ENCODE measurements at places on chromosomes 4 and X.

- no peak for DNase-seq
Observed at GRCh38 chr4:83180431-83180968, 66.0 kb upstream of the PLAC8 start.

- no peak for DNase-seq
Observed at GRCh38 chr4:100657187-100657586, 139.4 kb upstream of the EMCN start.

DNA sequence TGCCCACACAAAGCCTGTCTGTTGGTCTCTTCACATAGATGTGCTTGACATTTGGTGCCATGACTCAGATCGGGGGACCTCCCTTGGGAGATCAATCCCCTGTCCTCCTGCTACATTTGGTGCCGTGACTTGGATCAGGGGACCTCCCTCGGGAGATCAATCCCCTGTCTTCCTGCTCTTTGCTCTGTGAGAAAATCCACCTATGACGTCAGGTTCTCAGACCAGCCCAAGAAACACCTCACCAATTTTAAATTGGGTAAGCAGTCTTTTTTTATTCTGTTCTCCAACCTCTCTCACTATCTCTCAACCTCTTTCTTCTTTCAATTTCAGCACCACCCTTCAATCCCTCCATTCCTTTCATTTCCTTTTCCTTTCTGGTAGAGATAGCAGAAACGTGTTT lies 159.6 kb upstream of the AGTR2 start:
- DNase-seq: no peak

- no peak for DNase-seq
Observed at GRCh38 chr4:63922146-63922545, 487.1 kb downstream of the TECRL start.

DNA sequence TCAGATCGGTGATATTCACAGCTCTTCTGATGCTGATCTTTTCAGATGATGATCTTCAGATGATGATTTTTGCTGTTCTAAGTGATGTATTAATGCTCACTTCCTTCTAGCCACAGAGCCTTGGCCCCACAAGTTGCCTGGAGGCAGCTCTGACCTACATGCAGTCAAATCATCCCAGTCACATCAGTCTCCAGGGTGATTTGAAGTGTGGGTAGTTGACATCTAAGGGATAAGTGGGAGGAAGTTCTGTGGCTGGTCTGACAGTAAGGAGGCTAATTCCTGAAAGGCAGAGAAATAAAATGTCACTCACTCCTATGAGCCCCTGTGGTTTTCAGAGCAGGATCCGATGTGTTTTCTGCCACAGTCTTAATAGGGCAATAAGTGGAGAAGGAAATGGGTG lies 79.8 kb upstream of the RPL34 start:
- no peak for DNase-seq

DNA sequence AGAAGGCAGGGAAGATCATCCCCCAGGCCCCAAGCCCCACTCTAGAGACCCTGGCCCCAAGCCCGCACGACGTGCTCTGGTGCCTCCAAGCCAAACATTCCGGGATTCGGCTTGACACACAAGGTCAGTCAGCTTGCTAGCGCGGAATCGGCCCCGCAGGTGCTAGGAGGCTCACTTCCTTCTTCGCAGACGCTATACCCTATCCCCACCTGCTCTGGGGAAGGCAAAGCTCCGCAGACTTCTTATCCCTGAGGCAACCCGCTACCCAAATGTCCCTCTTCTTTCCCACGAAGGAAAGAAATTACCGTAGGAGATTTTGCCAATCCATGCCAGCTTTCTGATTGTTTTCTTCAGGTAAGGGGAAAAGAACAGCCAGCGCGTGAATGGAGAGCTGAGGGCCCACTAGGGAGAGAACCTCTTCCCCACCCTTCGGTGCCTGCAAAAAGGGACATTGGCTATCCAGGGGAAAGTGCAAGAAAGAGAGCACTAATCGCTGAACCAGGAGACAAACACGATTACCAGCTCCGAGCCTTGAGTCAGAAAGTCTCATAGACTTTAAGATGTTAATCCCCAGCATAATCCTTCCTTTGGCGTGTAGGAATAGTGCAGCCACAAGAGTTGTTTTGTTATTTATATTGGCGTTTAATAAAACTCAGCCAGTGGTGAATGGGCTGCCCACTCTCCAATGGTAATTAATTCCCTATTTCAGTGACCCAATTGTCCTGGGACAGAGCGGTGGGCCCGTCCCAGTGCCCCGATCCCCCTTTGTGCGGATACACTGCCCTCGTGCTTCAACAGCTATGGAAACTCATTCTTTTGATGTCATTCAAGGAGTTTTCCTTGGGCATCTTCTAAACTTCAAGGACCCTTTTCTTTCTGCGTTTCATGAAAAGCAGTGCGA lies 5.4 kb upstream of the NEUROG2 start:
- DNase-seq: no peak

GRCh38 chrX:19183761-19184477 lies 61.7 kb upstream of the ADGRG2 start:
- no peak for DNase-seq

GRCh38 chr4:99754756-99755155 lies 61.9 kb upstream of the DAPP1 start:
- peak; percentile 19 for DNase-seq

DNA sequence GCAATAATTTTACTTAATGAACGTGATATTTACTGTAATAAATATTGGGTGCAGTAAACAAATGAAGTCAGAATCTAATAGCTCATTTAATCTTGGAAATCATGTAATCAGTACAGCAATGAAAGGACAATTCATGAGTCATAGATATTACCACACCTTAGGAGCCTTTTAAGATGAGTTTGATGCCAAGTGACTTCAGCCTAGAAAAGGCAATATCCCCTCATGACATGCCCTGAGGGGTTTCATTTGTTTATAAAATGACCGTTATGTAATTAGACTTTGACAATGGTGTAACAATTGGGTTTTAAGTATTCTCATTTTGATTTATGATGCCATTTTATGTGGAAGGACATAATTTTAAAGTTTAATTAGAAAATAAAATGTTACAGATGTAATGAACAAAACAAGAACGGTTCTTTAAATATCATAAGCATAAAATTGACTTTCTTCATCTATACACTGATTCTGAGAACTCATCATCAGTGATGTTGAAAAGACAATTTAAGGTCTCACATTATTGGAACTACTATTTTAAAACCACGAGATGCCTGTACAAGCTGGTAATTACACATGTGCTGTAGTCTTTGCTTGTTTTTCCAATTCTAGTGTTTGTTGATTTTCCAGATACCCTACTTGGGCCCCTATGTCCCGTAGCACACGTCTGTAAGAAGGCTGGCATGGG lies 5.0 kb downstream of the FGF2 start:
- no peak for DNase-seq

GRCh38 chr4:102862747-102863146 lies 6.0 kb upstream of the CISD2 start:
- no peak for DNase-seq

DNA sequence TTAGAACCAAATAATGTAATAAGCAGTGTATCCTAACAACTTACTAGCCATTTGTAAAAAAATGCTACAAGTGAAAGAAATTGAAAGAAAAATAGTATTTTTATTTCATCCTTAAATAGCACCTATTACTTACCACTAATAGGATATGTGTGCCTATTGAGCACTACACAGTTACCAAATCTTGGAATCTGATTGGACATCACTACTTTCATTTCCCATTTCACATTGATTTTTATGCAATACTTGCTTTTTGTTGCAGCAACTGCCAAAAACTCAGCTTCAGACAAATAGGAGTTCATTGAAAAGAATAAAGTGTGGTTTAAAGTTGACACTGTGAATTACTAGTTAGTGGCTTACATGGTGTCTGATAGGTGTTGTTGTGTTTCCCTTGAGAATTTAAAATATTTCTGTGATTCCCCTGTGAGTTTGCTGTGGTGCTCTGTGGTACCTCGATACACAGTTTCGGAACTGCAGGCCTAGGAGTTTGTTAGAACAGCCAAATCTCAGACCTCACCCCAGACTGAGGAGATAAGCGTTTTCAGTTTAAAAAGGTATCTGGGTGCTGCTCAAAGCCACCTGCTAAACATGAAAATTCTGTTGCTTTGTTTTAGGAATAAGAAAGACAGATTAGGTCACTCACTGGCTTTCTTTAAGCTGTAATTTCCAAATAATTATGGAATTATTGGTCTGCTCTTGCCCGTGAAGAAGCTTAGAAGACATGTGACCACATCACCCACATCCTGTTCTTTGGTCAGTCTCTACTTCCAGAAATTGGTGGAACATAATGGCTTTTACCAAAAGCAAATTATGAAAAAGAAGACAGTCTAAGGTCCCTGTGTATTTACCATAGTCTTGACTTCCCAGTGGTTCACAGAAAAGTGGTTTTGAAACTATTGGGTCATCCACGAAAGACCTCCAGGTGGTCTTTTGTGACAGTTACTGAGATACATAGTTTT lies 97.8 kb downstream of the SYTL5 start:
- no peak for DNase-seq

DNA sequence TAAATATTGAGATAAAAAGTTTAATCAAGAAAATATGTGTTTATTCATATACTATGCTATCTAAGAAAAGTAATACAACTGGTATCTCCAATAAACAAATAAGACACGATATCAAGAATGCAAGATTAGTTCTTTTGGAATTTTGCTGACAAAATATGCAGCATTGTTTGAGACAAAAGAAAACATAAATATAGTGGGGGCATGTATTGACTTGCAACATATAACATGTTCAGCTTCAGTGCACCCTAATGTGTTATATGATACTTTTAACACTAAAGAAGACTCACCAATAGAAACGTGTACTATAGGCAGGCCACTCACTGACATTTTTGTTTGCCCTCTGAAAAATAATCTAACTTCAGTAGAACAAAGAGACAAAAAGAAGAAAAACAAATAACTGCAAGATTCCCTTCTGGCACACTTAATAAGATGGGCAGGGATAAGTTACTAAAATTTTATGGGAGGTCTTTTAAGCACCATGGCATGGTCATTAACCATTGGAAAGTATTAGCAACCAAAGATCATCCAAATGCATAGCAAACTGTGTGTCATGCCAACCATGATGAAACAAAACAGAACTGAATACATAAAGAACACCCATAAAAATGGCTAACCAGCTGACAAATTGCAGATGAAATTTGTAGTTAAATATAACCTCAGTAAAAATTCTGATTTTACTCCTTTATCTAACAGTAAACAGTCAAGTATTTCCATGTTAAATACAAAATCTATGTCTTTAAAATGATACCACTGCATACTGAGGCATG lies 447.9 kb upstream of the FAM241A start:
- DNase-seq: no peak

DNA sequence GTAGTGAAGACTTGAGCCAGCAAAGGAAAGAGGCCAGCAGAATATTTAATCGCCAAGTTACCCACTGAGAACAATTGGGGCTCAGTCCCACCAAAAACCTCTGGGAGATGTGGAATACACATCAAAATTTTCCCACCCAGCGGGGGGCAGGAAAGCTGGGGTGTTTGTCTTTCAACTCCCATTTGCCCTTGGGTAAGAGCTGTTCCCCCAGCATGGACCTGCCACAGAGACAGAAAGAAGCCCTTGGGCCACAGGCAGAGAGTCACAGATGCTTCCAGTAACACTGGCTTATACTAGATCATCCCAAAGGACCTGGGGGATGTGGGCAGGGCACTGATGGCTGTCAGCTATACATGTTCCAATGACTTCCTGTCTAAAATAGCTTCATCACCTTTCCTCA lies 18.9 kb upstream of the FBXW7 start:
- DNase-seq: no peak

DNA sequence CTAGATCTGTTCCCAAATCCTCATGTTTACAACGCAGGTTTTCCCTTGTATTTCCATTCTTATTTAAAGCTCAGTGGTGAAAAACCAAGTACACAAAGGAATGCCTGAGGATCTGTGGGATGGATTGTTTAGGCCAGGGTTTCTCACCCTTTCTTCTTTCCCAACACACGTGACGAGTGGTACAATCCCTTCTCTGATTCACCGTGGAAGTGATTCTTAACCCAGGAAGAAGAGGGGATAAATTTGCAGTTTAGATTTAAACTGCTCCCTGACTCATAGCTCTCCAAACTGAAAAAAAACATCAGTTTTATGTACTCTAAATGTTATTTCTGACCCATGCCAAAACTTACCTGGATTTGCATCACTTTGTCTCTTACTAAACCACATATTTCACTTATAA lies 17.0 kb downstream of the PAQR3 start:
- no peak for DNase-seq
